CD4-positive, alpha-beta T cell treated with Interleukin-21 for 1 hour (primary cell): ENCODE measurements at places on chromosomes 1 and 21.

- no peak for DNase-seq
Observed at GRCh38 chr1:173495609-173496267, 18.6 kb downstream of the PRDX6 start.

DNA sequence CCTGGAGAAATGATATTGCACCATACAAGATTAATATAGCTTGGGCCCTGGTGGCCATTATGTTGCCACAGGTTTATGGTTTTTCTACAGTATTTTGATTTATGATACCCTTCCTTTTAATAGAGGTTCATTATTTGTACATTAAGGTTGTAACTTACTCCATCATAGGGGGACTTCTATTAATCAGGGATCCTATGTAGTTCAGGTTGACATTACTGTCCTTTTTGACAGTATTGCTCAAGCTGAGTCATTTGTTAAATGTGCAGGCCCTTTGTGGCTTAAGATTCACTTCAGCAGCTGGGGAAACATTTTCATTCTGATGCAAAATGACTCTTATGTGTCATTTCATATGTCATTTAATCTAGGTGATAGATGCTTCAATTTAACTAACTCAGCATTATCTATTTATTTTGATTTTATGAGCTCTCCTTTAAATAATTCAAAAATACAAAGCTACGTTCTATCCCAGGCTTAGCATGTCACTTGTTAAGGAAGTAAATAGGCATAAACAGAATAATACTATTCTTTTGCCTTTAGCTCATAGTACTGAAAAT is 686.9 kb upstream of the NCAM2 start:
- no peak for DNase-seq

DNA sequence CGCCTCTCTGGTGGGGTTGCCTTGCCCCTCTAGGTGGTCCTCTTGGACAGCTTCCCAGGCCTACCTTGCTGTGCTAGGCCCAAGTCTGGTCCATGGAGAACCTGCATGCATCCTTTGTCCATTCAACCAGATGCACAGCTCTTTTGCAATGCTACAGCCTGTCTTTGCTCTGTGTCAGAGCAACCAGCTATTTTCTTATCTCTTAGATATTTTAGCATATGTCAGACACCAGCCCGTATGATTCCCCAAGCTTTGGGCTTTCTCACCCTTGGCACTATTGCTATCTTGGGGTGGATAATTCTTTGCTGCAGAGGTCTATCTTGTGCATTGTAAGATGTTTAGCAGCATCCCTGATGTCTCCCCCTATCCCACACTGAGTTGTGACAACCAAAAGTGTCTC is 32.3 kb downstream of the TNN start:
- DNase-seq, result no peak

DNA sequence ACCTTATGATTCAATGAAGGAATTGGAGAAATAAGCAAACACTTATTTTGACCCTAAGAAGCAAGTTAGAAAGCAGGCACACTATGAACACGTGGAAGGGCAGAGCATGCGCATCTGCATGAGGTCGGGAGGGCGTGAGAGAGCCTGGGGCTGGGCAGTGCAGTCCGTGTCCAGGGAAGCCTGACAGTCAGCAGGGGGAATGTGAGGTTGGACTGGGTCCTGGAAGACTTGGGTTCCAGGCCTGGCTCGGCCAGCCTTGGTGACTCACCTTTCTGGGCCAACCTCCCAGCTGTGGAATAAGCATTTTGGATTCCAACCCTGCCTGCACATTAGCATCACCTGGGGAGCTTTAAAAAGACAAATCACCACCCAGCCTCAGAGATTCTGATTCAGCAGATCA is 26.6 kb upstream of the LMX1A start:
- no peak for DNase-seq

DNA sequence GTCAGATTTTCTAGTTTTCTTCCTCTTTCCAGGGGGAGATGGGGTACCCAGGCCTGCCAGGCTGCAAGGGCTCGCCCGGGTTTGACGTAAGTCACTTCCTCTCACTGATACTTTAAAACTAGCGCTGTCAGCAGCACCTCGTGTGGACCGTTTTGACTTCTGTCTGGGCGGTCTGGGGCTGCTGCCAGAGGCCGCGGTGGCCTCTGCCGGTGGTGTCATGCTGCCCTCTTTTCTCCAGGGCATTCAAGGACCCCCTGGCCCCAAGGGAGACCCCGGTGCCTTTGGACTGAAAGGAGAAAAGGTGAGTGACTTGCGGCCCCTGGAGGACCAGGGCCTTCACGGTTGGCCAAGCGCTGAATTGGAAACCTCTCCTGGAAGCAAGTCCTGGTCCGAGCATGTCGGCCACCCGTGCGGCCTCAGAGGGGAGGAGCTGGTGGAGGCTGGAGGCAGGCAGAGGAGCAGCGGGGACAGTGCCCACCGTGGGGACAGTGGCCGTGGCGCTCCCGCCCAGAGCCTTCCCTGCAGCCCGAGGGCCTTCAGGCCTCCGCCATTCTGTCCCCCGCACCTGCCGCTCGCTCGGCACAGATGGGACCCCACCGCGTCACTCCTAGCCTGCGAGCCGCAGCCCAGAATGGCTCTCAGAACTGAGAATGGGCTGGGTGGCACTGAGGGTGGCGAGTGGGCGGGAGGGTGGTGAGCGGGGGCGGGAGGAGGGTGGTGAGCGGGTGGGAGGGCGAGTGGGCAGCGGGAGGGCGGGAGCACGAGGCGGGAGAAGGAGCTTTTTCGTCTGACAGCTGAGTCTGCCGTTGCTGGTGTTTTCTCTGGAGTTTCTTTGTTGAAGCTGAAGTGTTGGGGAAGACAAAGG is 9.4 kb downstream of the COL6A1 start:
- DNase-seq, result no peak

- DNase-seq, result no peak
Observed at GRCh38 chr1:98896711-98897445, 107.8 kb downstream of the PLPPR5 start.

- no peak for DNase-seq
Observed at GRCh38 chr1:25631750-25632485, 15.3 kb downstream of the MAN1C1 start.

DNA sequence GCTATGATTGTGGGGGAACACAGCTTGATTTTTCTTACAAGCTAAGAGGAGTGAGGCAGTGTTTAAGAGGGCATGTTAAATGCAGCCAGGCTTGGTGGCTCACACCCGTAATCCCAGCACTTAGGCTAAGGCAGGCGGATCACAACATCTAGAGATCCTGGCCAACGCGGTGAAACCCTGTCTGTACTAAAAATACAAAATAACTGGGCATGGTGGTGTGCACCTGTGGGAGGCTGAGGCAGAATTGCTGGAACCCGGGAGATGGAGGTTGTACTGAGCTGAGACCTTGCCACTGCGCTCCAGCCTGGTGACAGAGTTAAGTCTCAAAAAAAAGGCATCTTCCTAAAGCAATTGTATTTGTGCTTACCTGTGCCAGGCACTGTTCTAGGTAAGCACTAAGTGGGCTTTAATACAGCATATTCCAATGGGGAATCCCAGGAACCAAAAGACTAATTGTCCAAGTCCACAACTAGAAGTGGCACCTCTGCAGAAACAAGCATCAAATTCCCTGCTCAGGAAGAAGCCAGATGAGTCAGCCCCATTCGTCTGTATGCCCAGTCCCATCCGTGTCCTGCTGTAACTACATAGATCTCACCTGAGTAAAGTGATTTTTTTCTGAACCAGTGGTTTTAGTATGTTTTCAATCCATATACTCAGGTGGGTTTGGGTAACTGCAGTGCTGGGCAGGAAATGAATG is 4.6 kb downstream of the RCC1 start:
- DNase-seq, result no peak

GRCh38 chr1:226335661-226336060 is 26.7 kb upstream of the LIN9 start:
- no peak for DNase-seq
